ENCODE measurements at places on chromosomes 13 and 19.

DNA sequence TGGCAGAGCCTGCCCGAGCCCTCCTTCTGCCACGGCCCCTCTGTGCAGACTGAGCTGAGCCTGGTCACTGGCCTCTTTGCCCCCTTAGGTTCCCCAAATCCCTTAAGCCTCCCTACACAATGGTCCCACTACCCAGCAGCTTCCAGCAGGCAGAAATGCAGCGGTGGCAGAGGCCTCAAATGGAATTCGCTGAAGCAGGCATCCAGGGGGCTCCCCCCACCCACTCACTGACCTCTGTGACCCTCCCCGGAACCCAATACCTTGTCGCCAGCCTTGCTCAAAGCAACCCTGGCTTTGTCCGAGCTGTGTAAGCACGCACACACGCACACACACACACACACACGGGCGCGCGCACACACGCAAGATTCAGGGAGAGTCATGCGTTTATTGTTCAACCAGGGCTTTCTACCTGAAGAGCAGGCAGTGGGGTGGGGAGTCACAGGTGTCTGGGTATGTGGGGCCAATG is at the start of gene LIM2:
Gene LIM2, minus strand, starts transcription at position 51 of the 466 bp plus-strand sequence. CDS start 531 bp downstream, outside the sequence.
- DNase-seq = no peak

DNA sequence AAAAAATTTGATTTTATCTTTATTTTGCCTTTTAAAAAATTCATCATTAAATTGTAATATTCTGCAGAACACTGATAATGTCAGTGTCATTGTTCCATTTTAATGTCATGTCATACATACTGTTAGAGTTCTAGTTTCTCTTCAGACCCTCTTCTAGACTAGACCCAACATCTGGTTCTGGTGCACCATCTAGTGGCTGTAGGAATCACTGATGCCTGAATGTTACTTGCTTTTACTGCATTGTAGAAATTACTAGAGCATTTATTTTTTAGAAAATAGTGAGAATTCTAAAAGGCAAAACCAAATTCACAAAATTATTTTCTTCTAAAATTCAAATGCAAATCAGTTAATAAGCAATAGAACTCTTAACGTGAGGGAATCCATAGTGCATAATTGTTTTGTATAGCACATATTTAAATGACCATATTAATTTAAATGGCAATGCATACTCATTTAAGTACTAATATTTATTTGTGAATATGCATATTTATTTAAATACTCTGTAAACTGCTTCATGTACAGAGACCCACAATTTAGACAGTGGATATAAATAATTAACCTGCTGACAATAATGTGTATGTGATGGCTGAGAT is 425.7 kb downstream of the KLF12 start:
- peak; percentile 46 for DNase-seq

DNA sequence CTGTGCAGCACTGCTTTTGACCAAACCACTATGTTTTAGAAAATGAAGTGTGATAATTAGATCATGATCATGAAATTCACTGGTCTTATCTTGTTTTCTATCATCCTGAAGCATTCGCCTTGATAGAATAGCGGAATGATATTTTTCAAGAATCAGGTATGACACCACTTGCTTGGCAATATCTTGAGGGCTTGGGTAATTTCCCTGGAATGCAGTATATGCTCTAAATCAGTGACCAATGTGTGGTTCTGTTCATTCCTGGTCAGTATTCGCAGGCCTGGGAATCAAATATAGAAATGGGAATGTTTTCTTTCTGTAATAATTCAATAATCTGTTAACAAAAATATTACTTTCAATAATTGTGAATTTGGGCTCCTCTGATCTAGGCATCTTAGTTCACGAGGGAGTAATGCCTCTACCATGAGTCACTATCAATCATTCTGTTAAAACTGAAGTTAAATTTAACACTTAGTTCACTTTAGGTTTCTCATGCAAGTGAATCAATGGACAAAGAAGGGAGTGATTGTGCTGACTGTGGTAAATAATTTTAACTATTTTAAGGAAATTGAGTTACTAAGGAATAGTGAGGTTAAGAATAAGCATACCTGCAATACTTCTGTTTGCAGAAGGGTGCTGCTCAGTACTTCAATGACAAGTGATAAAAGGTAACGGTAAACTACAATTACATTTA is 137.9 kb downstream of the PCDH20 start:
- DNase-seq = no peak

- no peak for DNase-seq
Observed at GRCh38 chr19:48676887-48677286, 4.1 kb upstream of the NTN5 start.

DNA sequence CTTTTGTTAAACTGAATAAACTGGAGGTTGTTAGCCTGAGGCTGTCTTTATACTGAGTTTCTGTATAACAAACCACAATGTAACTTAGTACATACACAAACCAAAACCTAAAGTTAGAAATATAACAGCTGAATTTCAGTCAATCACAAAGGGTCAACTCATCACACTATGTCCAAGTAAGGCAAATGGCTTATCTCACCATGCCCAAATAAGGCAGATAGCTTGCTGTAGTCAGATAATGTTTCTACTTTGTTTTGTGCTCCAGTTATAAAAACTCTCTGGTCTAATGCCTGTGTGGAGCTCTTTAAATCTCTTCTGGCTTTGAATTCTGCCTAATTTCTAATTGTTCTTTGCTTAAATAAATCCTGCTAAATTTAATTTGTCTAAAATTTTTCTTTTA is 1323.4 kb upstream of the ATXN8OS start:
- DNase-seq = no peak

DNA sequence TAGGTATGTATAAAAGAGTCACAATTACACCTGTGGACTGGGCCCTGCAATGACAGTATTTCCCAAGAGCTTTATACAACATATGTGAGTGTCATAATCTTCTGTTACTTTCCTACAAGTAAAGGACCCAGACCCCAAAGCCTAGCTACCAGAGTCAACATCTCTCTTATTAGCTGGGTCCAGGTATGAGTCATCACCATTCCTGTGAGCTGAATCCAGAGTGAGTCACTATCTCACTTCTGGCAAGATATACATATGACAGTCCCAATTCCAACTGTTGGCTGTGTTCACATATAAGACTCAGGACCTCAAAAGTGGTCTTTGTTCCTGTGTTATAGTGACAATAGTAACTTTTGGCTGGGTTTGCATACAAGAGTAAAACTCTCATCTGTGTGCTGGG is 46.7 kb downstream of the ZNF729 start:
- no peak for DNase-seq

DNA sequence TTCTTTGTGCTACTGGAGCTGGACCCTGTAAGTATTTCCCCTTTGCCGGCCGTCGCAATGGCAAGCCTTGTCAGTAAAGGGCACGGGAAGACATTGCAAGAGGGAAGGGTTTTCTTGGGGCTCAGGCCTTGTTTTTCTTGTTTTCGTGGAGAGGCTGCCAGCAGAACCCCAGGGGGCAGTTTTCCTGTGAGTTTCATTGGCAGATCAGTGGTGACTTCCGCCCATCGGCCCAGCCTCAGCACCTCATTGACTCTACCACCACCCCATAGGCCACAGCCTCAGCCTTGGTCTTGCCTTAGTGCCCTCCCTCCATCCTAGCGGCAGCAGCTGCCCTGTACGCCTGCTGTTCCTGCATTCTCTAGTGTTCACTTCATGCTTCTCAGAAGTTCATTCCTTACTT is 61.5 kb downstream of the GJA3 start:
- no peak for DNase-seq

DNA sequence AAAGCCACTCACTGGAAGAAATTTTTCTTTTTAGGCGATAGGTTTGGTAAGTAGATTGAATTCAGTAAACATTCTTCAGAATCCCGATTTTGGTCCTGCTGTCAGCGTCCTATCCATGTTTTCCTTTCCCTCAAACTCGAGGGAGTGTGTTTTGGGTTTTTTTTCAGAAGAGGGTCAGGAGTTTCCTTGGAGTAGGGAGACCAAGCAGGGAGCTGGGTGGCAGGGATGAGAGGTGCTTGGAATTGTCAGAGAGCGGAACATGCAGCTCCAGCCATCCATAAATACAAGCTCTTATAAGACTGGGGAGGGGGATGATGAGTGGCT is 1.6 kb upstream of the PCDH8 start:
- DNase-seq = no peak

Data from stimulated activated CD8-positive, alpha-beta memory T cell treated with anti-CD3 and anti-CD28 coated beads, Interleukin-15, amount 100 ng/mL, for 4 hours (primary cell).